ENCODE measurements at places on chromosomes 7 and 10.

DNA sequence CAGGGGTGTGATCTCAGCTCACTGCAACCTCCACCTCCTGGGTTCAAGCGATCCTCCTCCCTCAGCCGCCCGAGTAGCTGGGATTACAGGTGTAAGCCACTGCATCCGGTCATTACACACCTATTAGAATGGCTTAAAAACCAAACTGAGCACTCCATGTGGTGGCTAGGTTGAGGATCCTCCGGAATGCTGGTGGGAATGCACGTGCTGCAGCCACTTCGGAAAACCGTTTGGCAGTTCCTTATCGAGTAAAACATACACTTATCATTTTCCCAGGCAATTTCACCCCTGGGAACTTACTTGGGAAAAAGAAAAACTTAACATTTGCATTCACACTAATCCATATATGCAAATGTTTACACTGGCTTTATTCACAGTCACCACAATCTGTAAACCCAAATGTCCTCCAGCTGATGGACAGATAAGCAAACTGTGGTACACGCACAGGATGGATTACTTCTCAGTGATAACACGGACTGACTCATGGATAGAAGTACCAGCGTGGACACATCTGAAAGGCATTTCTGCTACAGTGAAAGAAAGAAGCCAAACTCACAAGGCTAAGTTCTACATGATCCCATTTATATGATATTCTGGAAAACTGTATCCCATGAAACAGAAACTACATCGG lies 20.4 kb downstream of the RFC2 start:
- no peak for DNase-seq

GRCh38 chr7:17374654-17375053 lies 76.2 kb downstream of the AHR start:
- DNase-seq: no peak

DNA sequence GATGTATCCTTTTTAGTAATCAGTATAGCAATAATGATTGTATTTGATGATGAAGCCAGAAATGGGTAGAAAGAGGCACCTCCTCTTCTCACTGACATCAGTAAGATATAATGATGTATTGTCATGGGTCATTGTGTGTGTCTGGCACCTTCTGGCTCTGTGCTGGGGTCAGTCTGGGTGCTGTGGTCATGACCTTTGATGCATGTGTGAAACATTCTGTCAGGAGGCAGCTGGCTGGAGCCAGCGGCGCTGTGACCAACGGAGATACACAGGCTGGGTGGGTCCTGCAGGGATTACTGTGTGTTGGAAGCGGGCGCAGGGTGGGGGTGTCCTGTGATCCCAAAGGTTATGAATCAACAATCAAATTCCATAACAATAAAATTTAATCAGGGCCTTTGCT lies 35.2 kb downstream of the EEPD1 start:
- DNase-seq: no peak

DNA sequence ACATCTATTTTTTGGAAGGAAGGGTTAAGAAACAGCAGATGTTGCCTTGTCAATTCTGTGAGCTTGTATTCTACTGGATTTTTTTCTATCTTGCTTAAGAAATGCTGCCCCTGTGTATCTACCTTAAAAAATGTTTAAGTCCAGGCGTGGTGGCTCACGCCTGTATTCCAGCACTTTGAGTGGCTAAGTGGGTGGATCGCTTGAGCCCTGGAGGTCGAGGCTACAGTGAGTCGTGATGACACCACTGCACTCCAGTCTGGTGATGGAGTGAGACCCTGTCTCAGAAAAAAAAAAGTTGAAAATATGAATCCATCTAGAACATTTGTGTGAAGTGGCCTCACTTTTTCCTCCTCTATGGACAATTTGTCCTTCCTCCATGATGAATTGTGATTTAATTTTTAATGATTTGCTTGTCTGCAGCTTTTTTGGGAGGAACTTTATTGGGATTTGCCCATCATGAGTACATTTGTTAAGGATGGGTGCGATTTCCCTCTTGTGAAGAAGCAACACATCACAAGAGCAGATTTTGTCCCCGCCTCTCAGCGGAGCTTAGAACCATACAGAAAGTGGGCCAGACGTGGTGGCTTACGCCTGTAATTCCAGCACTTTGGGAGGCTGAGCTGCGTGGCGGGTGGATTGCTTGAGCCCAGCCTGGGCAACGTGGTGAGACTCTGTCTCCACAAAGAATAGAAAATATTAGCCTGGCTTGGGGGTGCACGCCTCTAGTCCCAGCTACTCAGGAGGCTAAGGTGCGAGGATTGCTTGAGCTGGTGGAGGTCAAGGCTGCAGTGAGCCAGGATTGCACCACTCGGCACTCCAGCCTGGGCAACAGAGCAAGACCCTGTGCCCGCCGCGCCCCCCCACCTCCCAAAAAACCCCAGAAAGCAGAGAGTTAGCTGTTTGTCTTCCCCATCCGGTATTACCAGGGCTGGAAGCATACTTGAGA lies 57.7 kb downstream of the DNAJB6 start:
- no peak for DNase-seq

- DNase-seq: no peak
Observed at GRCh38 chr7:32206987-32207386, 136.8 kb upstream of the PDE1C start.

DNA sequence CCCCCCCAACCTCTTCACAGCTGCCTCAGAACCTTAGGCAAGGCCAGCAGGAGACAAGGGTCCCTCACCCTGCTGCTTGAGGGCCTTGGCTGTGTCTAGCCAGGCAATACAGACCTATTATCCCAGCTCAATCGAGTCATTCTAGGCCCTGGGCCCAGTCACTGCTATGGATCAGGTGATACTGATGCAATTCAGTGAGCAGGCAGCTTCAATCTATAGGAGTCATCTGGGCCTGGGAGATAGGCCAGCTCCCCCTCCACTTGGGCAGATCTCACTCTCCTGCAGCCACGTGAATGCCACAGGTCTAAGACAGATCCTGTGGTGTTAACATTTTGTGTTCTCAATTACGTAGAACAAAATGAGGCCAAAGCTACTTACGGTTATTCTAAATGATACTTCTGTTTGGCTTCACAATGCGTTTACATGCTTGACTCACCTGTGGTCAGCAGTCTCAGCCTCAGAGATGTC lies 68.0 kb upstream of the LRRC4 start:
- no peak for DNase-seq

- no peak for DNase-seq
Observed at GRCh38 chr7:99473315-99473596, 566 bp downstream of the ZNF789 start.

- no peak for DNase-seq
Observed at GRCh38 chr10:78316451-78316931, 282.8 kb downstream of the RPS24 start.

DNA sequence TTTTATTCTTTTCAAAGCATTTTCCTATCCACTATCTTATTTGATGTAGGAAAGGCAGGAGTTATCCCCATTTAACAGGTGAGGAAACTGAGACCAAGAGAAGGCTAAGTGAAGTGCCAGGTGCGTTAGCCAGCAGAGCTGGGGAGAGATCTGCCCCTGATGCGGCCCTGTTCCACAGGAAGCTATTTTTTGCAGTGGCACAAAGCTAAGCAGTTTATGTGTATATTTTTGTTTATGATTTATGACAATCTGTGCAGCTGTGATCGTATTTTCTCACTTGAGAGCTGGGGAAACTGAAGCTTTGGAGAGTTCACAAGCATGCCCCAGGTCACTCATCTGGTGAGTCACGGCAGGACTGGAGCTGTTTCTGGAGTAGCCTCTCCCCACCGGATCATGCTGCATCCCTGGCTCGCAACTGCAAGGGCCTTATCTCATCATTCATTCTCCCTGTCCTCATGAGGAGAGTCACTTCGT lies 38.8 kb downstream of the SLC29A3 start:
- DNase-seq: no peak

DNA sequence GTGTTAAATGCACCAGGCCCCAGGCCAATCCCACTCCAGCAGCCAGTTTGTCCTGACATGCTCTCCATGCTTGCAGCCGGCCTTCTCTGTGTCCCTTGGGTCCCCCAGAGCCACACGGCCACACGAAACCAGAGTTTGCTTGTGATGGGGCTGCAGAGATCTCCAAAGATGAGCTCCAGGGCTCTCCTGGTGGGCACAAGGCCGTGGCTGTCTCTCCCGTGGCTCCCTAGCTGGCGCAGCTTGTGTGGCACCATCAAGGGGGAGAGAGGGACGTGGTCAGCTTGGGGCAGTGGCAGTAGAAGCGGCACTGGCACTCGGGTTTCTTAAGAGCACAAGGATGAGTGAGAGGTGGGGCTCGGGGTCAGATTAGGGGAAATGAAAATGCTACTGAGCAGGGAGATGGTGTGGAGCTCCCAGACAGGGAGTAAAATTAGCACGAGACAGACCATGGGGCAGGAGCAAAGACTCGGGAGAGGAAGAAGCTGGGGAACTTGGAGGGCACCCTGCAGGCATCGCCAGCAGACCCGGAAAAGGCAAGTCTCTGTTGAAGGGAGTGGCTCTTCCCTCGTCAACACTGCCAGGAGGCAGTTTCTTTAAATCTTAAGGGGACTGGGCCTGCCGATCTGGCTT lies 572.5 kb upstream of the FOXK1 start:
- DNase-seq: no peak

DNA sequence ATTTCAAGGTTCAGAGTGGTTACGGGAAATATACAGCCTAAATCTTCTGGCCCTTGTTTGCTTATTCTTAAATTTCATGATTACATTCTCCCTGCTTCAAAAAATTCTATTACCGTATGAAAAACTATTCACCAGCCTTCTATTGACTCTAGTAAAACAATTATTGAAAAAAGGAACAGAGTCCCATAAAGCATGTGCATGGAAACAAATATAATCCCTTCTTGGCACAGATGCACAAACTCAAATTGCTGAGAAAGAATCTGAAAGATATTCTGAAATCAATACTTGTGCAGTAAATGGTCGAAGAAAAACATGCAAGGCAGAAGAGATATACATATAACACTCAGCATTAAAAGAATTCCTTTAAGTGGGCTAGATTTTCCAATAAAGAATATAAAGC lies 83.6 kb downstream of the LRRN3 start:
- no peak for DNase-seq

DNA sequence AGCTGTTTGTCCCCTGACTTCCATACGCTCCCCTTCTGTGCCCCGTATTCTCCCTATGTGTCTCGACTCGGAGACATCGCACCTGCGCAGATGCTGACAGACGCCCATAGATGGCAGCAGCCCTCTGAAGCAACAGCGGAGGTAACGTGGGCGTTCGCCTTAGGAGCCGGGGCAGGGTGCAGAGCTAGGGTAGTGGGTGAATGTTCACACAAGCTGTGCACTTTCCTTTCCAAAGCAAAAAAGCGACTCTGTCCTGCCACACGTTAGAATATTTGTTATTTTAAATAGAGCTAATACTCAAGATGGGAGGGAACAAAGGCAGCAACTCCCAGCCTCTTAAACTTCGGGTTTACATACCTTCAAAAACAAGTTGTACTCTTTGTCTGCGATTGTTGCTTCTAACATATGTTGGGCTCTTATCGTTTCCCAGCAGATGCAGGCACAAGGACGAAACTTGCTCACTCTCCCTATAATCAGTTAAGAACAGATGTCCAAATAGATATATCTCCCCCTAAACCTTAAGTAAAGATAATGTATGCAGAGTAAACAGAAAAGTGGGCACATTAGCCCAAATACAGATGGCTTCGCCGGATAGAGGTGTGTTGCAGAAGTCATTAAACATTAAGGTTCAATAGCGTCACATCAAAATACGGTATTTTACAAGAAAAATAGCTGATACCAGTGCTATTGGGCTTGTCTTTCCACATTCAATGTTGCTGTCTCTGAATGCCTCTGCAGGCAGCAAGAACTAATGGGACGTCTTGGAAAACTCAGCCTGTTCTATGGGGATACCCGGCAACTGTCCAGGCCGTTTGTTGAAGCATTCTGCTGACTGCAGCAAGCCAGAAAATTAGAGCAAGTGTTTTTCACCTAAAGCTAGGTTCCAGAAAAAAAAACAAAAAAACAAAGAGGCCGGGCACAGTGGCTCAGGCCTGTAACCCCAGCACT lies 340.3 kb upstream of the PRKCQ start:
- DNase-seq: peak; percentile 63

- no peak for DNase-seq
Observed at GRCh38 chr10:120971671-120972070, 120.5 kb downstream of the WDR11 start.

DNA sequence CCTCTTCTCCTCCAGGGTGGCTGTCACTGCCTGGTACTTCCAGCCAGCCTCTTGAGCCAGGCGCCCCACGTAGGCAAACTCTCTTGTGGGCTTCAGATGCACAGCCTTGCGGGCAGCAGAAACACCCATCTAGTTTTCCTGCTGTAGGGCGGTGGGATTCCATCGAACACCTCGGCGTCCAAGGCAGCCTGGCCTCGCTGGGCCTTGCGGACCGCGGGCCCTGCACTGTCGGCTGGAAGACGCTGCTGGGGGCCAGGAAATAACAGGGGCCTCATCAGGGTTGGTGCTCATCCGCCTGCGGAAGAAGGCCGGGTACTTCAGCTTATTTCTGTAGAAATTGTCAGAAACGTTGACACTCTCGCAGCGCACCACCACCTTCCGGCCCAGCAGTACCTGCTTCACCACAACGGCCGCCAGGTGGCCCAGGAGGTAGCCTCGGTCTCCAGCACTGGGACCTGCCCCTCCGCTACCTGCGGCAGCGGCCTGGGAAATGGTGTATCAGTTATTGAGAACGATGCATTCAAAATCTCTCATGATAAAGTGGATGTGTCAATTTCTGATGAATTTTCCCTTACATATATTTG lies 61.1 kb downstream of the WDFY4 start:
- DNase-seq: no peak

- no peak for DNase-seq
Observed at GRCh38 chr7:25970356-25970755, 181.6 kb upstream of the NFE2L3 start.

- DNase-seq: no peak
Observed at GRCh38 chr7:116950889-116951351, 2.4 kb upstream of the ST7 start.

GRCh38 chr10:32017044-32017443 lies 39.2 kb downstream of the KIF5B start:
- no peak for DNase-seq

GRCh38 chr10:44426247-44427034 lies 41.5 kb upstream of the CXCL12 start:
- DNase-seq: no peak

DNA sequence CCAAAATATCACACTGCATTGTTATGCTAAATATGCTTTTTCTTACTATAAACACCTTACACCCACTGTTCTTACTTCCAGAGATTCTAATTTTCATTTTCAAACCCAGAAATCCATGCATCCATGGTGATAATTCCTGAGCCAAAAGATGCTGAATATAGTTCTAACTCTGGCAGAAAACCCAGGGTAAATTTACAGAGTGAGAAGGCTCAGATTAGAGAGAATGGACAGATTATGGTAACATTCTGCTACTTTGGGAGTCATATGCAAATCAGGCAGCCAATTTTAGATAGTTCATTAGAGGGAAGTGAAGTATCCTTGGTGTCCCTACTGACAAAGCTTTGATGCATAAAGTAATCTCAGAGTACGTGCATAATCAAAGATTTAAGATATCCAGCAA lies 15.4 kb upstream of the CTTNBP2 start:
- DNase-seq: no peak

GRCh38 chr10:88041243-88042159 lies 178.1 kb downstream of the PTEN start:
- no peak for DNase-seq
